ENCODE measurements at places on chromosomes 11 and 22. TPM values are rescaled to one million over a fixed set of nuclear protein-coding genes. Genes with fewer than 3 reads are reported as not detected.

DNA sequence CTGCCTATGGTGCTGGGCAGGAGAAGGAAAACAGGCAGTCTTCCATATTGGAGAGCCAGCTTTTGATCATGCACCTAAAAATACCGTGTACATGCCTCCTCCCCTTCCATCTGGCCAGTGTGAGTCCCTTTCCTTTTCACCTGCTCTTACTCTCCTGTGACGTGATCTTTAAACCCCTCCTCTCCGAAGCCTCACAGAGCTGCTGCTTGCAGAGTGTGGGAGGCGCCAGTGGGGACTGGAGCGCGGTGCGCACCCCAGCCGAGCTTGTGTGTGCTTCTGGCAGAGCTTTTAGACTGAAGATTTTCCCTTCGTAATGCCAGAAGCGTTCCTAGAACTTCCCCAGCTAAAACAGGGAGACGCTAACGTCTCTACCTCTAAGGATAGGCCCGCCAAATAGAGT, 29.8 kb downstream of the MUC6 start:
- no peak for DNase-seq

- DNase-seq, result no peak
Observed at GRCh38 chr11:32448232-32448631, 12.9 kb upstream of the WT1 start.

Gene EIF3F
- 308 TPM for total RNA-seq

Gene CD3E
- total RNA-seq, result not detected

DNA sequence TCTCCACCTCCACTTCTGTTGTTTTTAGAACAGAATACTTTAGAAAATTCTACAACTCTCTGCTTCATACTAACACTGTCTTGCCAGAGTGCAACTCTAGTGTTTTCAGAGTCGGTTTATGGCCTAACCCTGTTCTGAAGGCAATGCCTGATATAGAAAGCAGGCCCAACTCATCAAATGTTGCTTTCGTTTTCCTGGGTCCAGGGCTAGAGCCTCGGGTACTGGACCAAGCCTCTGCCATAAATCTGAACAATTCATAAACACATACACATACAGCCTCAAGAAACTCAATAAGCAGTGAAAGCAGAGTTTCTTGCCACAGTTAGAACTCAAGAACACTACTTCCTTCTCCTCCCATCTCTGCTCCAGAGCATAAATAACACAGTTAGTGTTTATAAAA, 9.8 kb downstream of the TMEM218 start:
- no peak for DNase-seq

- no peak for DNase-seq
Observed at GRCh38 chr11:69382131-69383128, 88.5 kb downstream of the MYEOV start.

Gene GAB4
- not detected for total RNA-seq

- no peak for DNase-seq
Observed at GRCh38 chr22:46079861-46080821, 70.2 kb upstream of the PPARA start.

Gene AMOTL1
- total RNA-seq, result 49.5 TPM

DNA sequence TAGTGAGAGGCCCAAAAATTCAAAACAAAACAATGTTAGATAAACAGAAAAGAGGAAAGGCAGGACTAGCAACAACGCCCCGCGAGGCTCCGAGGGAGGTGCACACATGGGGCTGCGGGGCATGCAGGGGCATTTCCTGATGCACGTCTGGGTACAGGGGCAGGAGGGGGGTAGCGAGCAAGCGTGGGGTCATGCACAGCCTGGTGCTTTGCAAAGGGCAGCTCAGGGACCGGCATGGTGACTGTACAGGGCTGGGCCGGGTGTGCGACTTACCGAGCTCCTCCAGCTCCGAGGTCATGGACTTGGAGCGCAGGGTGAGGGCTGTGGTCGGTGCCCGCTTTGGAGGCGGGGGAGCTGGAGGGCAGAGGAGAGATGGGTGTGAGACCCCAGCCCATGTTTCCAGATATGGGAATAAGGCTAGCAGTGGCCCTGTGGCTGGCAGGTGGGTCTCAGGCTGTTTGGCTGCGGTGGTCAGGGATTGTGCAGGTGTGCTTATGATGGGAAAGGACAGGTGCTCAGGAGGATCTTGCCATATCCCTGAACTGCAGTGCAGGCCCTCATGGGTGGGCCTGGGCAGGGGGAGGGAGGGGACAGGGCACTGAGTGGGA, 103.7 kb downstream of the CTTN start:
- no peak for DNase-seq

GRCh38 chr11:2178906-2179494, 7.4 kb upstream of the TH start:
- DNase-seq, result peak; percentile 37

- DNase-seq, result no peak
Observed at GRCh38 chr11:28677721-28678120, 569.5 kb downstream of the METTL15 start.

Gene POTEH
- total RNA-seq, result not detected

Gene PRR33
- not detected for total RNA-seq

Gene KRTAP5-9
- not detected for total RNA-seq

Gene ASCL3
- total RNA-seq, result not detected

- no peak for DNase-seq
Observed at GRCh38 chr11:128527046-128527445, 60.3 kb downstream of the ETS1 start.

Gene MISFA
- total RNA-seq, result 1.1 TPM

GRCh38 chr11:60938500-60938899, 13.5 kb downstream of the SLC15A3 start:
- no peak for DNase-seq

DNA sequence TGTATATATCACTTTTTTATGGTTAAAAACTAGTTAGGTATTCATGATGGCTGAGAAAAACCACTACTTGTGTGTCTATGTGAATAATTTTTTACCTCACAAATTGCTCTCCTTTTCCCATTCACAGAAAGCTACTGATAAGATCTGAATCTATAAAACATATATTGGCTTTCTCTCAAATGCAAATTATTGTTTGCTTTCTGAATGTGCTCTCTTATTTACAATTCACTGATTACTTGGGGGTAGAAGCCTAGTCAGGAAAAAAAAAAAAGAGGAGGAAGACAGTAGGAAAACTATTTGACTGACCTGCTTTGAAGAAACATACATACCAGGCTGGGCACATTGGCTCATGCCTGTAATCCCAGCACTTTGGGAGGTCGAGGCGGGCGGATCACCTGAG, 20.5 kb downstream of the PGM2L1 start:
- no peak for DNase-seq

- peak; percentile 41 for DNase-seq
Observed at GRCh38 chr11:32892355-32893092, at the start of gene QSER1. QSER1 (plus strand) TSS chr11:32892811; CDS start chr11:32893126, 315 bp downstream.

- DNase-seq, result no peak
Observed at GRCh38 chr22:47698906-47699305, 936.5 kb downstream of the TBC1D22A start.

DNA sequence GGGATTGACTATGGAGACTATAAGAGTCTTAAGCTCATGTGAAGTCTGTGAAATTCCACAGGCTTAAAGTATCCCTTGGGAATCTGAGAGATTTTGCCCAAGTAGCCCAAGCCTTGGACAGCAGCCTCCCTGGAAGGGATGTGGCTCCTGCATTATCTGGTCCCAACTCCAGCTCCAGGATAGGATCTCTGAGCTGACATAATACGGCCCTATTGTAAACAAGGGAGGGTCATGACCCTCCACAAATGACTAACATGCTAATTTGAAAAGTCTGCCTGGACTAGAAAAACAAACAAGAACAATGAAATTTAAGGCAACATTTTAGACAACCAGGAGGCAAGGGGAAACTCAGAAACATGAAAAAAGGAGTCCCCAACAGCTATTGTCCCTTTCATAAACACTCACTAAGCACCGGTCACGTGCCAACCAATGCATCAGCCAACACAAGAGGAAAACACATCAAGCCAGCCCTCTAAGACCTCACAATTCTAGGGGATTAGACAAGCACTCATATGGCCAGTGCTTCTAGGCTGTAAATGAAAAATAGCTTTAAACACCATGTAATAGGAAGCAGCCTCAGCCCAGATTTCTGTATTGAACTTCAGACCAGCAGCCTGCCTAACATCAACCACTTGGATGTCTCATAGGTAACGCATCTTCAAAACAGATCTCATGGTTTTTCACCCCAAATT, 101.2 kb upstream of the TIMP3 start:
- peak; percentile 58 for DNase-seq

DNA sequence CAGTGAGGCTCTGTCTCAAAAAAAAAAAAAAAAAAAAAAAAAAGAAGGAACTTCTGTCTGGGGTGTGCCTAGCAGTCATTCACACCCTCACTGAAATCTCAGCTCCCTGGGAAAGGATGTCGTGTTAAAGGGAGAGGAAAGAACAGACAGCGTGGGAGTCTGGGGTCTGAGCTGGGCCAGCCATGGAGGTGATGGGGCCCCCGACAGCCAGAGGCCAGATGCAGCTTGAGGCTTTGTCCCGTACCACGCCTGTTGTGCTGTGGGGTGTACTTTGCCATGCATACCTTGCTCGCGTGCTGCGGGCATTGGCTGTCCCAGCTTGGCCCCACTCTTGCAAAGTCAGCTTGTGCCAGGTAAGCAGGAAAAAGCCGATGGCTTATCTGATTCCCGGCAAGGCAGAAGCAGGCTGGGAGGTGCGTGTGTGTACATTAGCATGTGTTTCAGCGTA, 4.6 kb downstream of the SYT12 start:
- no peak for DNase-seq

DNA sequence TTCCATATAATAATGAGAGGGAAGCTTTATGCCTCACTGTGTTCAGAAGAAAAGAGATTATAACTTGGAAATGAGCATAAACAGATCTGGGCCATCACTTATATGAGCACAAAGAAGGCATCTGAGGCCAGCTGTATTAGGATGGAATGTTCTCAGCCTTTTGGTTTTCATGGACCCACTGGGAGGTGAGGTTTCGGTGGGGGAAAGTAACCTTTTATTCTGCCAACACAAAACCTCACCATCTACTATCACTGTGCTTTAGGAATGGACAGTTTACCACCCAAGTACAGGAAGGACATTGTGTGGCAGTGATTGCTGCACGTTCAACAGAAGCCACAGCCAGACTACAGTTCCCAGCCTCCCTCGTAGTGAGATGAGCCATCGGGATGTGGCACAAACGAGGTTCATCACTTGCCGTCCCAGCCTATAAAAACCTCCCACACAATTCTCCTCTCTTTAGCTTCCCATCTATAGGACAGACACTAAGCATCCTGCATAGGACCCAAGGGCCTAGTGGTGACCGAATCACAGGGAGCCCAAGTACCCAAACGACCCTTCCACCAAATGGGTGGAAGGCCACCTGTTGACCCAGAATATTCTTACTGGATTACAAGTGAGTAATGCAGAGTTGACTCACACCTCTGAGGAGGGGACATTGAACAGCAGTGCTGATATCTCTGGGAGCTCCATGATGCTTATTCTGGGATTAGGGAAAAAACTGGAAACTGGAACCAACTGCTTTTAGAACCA, 121.5 kb upstream of the RAG2 start:
- DNase-seq, result no peak

Gene NLRP14
- under 0.01 TPM for total RNA-seq

DNA sequence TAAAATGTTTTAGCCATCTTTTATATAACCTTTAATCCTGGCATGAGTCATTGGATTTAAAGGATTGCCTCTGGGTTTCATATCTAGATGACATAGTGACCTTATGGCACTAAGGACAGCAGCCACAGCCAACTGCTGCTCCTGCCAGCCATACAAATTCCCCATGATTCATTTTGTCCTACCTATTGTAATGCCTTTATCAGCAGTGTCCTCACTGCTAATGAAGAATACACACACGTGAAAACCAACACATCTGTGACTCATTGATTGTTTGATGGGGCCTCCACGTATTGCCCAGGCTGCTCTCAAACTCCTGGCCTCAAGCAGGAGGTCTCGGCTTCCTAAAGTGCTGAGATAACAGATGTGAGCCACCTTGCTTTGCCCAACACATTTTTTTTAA, 1.8 kb downstream of the LDHAL6A start:
- DNase-seq, result no peak

GRCh38 chr11:134905928-134906327, 493.9 kb upstream of the B3GAT1 start:
- DNase-seq, result no peak

DNA sequence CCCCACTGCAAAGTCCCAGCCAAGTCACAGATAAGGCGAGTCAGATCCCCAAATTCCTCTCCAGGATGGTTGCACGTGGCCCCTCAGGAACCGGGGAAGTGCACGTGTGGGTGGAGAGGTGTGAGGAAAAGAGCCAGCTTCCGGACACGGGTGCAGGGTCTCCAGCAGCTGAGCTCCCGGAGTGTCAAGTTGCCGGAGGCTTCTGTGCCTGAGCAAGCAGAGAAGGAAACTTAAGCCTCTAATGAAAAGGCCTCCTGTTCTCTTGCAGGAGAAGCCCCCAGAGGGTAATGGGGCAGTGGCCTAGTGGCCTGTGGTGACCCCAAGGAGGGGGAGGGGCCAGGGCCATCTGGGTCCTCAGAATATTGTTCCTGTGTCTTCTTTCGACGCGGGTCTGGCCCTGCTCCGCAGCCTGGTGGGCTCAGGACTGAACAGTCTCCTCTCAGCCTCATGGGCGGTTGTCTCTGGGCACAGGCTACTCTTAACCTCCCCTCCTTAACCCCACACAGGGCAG, 147.9 kb downstream of the FEZ1 start:
- DNase-seq, result no peak

GRCh38 chr11:12944889-12945288, 64.2 kb upstream of the RASSF10 start:
- DNase-seq, result no peak

Gene C22orf15
- 2.3 TPM for total RNA-seq

- DNase-seq, result no peak
Observed at GRCh38 chr11:3977078-3977477, 117.5 kb upstream of the RRM1 start.

Gene ELF5
- total RNA-seq, result not detected

GRCh38 chr22:28734393-28734792, 7.2 kb downstream of the CHEK2 start:
- DNase-seq, result no peak
